ENCODE measurements at places on chromosomes 3 and 15. TPM values are rescaled to one million over a fixed set of nuclear protein-coding genes. Genes with fewer than 3 reads are reported as not detected.

Gene RFTN1
- 113 TPM for total RNA-seq

DNA sequence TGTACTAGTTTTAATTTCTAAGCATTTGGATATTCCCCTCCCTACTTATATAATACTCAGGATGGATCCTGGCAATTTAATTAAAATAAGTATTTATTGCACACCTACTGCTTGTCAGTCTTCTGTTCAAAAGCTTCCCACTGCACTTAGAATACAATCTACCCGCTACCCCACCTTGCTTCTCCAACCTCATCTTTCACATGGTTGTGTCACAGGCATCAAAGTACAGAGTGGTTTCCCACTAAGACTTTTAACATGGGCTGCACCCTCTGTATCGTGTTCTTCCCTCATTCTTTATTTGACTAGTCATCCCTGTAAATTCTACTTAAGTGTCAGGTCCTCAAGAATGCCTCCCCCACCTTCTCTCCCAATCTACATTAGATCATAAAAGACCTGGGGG lies 35.0 kb downstream of the RIOX2 start:
- no peak for DNase-seq

GRCh38 chr3:12598890-12599289 lies 42.0 kb downstream of the MKRN2 start:
- DNase-seq: no peak

DNA sequence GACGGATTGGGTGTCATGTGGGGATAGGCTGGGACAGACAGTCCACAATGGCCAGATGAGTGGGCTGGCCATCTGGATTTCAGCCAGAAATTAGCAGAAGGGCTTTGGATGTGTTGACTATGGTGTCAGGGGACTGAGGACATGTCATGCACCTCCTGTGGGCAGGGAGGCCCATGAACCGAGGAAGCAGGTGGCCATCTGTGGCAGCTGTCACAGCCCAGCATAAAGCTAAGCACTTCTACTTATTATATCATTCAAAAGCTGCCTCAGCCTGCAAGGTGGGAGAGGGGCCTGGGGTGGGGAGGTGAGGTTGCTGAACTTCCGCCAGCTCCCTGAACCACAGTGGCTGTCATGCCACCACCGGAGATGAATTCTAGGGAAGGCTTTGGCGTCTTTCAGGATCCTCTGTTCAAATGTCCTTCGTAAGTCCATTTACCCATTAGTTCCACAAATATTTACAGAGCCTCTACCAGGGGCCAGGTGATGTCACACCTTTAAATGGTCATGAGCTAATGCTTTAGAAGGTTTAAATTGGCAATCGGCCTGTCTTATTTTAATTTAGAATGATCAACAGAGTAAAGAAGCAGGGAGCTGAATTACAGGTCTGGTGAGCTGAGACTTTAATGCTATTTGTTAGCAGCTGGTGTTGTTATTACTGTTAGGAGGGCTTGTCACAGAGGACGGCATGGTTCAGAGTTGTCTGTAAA lies 23.6 kb upstream of the CAV3 start:
- DNase-seq: no peak

DNA sequence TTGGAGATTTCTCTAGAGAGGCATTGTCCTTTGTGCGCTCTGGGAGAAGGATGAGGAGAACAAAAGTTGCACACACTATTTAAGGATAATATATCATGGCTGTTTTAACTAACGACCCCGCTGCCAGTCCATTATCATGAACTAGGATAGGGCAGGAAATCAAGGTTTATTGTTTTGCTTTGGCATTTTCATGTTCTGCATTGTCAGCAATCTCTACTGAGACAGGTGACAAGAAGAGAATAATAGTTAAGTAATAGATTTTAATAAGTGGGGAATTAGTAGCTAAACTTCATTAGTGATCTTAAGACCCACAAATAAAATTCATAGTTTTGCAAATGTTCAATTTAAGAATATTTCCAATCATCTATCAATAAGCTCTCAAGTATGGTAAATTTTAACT lies 20.6 kb upstream of the GMNC start:
- DNase-seq: no peak

- DNase-seq: peak; percentile 25
Observed at GRCh38 chr15:58065445-58066041, at the start of gene ALDH1A2. Gene ALDH1A2 (minus strand): TSS chr15:58065711. CDS start chr15:58065650, 61 bp downstream.
